Naive B cell (primary cell): ENCODE measurements at places on chromosomes 7 and 10.

DNA sequence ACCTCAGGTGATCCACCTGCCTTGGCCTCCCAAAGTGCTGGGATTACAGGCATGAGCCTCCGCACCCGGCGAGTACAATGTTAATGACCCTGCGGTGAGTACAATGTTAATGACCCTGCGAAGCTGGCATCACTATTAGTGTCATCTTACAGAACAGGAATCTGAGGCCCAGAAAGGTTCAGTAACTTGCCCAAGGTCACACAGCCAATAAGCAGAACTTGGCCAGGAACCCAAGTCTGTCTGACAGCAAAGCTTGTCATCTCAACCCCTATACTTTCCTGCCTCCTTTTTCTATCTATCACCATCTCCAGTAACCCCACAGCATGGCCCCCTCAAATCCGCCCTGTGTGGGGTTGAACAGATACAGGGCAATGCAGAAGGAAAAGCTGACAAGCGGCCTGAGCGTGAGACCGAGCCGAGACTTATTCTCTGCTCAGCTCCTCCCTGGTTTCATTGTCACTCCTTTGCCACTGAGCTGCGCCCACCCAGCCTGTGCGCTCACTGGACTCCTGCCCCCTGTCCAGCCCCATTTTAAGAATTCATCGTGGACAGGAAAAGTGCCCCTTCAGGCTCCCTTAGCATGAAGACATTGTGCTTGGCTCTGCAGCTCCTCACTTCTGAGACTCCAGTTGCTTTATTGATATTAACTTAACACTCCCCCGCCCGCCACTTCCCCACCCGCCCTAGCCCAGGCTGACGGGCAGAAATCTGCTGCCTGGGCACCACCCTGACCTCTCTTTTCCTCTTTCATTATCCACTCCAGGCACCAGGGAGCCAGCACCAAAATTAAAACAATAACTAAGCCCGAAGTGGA lies 58.1 kb upstream of the LBX1 start:
- DNase-seq, result no peak

DNA sequence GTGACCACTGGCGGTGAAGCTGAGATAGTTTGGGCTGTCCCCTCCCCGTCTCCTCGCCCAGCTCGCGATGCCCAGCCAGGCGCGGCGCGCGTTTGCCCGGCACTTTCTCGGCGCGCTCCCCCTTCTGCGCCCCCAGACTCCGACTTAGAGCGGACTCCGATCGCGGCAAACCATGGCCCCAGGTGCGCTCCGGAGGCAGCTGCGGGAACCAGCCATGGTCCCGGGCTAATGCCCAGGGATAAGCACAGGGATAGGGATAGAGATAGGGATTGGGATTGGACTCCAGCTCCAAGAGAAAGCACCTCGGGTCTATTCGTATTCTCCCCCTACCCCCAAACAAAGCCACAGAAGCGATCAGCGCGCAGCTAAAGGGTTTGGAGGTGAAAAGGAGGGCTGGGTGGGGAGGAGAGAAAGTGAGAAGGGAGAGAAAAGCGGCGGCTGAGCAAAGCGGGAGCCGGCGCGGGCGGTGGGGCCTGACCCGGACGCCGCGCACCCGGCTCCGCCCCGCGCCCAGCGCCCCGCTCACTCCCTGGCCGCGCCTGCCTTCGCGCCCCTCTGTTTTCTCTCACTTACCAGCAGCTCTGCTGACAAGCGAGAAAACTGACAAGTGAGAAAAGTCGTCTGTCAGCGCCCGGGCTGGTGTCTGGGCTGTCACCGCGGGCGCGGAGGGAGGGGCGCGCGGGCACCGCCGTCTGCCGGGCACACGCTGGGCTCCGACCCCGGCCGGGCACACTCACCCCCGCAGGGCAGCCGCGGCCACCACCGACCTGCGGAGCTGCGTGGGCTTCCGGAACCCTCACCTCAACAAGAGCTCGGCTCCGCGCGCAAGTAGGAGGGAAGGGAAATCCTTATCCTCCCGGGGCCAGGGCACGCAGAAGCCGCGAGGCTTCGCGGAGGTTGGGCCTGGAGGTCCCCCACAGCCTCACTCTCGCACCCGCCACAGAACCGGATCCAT lies at the start of gene PDE1C:
Gene PDE1C, minus strand, starts transcription at position 2 of the 955 bp plus-strand sequence.
- DNase-seq, result no peak

DNA sequence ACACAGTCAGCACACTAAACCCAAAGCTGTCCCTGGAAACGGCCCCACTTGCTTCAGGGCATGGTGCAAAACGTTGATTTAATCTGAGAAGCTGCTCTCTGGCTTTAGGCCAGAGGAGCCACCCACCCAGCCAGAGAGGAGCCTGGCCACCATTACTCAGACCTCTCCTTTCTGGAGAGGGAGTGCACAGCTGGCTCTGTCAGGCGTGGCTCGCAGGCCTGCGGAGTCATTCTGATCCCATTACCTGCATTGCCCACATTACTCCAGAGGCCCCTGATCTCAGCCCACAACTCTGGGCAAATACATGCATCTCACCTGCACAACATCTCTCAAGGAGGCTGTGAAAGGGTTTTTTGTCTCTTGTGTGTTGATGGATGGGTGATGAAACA lies 370.0 kb upstream of the IGFBP3 start:
- no peak for DNase-seq

DNA sequence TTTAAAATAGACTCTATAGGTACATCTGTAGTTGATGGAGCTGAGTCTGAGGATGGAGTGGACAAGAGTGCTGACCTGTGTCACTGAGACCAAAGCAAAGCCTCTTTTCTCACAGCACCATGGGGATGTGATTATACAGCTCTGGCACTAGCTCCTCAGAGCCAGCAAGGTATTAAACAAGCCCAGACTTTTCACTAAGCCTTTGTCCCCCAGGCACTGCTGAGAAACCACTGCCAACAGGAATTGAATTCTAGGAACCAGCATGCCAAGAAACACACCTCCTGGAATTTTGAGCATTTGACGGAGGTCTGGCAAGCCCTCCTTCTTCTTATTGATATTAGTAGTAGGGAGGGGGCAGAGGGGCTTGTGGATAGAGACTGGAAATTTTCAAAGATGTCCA lies 147.0 kb downstream of the C1GALT1 start:
- DNase-seq, result no peak

DNA sequence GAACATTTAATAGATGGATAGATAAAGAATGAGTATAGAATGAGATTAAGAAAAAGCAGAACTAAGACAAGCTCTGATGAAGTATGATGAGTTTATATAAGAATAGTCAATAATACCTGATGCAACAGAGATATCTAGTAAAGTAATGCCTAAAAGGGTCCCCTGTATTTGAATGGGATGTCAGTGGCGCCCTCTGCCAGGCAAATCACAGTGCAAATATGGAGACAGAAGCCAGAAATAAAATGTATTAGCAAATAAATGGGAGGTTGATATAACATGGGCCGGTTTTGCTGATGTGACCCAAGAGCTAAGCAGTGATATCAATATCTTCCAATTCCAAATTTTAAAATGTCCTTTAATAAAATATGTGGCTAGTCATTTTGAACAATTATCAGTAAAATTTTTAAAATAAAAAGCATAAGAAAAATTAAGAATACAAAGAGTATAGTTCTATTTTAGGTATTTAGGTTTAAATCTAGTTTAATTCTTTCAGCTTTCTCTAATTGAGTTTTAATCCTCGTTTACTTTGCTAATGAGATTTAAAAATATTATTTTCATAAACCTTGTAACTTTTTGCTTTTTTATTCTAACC lies 62.6 kb downstream of the ADK start:
- peak; percentile 55 for DNase-seq

DNA sequence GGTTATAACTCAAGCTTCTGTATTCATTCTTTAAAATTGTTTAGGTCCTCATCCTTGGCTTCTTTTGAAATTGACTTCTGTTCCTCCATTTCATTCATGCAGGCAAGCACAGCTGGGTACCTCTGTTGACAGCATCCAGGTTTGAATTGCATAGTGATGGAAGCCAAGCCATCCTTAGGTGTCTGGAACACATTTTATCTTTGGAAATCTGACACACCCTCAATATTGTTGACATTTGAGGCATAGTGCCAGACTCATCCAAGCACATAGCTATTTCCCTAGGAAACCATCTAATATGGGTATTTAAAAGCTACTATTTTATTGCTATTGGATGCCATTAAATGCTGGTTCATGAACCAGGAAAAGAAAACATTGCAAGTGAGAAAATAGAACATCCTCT lies 142.1 kb upstream of the PTPRZ1 start:
- no peak for DNase-seq

- DNase-seq, result no peak
These were observed 38.6 kb upstream of the TRIM8 start for GRCh38 chr10:102605712-102606111.

- no peak for DNase-seq
These were observed 6.8 kb upstream of the NOM1 start for GRCh38 chr7:156942708-156943090.

GRCh38 chr7:14886533-14886932 lies 16.0 kb downstream of the DGKB start:
- no peak for DNase-seq

DNA sequence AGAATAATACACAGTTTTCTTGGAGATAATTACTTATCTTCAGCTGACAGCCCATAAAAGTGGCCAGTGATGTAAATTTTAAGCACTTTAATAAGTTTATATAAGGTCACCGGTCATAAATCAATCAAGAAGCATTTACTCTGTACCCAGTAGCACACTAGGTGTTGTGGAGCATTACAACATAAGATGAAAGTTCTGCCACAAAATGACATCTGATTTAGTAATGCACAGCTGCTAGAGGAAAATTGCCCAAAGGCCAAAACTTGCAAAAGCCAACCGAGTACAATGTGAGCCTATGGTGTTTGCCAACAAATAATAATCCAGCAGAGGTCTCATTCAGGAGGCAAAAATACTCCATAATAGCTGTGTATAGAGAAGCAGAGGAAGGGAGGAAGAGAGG lies 63.6 kb downstream of the GPR37 start:
- DNase-seq, result no peak
